Inflammatory macrophage treated with lipopolysaccharide for 1 hour (primary cell): ENCODE measurements at places on chromosomes 2 and 18.
A peak's percentile ranks its signal among the peaks of the same experiment; 100 is the strongest.

GRCh38 chr2:83191316-83191715 lies 1267.8 kb downstream of the SUCLG1 start:
- no peak for DNase-seq

GRCh38 chr2:2902547-2903281 lies 474.9 kb downstream of the EIPR1 start:
- no peak for DNase-seq

GRCh38 chr2:24538720-24539119 lies 47.7 kb downstream of the NCOA1 start:
- peak; percentile 14 for DNase-seq

GRCh38 chr2:108589781-108590180 lies 55.5 kb downstream of the LIMS1 start:
- peak; percentile 80 for DNase-seq

- no peak for DNase-seq
These were observed 331.6 kb downstream of the SETBP1 start for GRCh38 chr18:45012286-45012685.

GRCh38 chr2:6072768-6073167 lies 380.6 kb downstream of the SOX11 start:
- DNase-seq, result no peak

DNA sequence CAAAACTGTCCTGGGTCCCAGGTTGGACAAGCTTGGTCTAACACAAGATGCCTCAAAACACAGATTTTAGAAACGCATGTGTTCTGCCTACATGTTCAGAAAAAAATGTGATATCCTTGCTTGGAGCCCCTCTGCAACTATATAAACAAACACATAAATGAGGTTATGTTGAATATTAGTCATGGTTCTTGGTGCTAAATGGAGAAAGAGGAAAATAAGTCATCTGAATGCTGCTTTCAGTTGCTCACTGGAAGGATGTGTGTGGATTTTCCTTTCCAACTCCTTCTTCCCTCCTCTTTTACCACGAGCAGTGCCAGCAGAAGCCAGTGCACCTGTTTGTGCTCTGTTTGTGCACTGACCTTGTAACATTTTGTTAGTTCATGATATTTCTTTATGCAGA lies 85.3 kb downstream of the PIEZO2 start:
- DNase-seq, result no peak

GRCh38 chr2:238152771-238153688 lies 5.7 kb upstream of the ERFE start:
- DNase-seq, result no peak

GRCh38 chr2:118672571-118673158 lies 174.8 kb downstream of the EN1 start:
- no peak for DNase-seq

DNA sequence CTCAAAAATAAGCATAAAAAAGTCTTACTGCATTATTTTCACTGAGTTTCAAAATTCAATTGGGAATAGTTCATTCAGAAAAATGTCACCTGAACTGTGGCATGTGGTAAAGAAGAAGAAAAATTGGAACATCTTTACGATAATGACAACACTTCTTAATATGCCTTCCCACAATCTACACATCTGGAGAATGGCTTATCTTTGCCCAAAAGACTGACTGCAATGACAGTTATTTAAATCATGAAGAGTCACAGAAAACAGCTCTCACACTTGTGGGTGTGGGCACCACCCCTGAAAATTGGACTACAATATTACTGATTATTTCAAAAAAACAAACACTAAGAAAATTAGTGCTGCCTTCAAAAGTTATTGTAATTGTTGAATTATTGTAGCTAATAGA lies 152.3 kb downstream of the USP34 start:
- DNase-seq, result no peak

DNA sequence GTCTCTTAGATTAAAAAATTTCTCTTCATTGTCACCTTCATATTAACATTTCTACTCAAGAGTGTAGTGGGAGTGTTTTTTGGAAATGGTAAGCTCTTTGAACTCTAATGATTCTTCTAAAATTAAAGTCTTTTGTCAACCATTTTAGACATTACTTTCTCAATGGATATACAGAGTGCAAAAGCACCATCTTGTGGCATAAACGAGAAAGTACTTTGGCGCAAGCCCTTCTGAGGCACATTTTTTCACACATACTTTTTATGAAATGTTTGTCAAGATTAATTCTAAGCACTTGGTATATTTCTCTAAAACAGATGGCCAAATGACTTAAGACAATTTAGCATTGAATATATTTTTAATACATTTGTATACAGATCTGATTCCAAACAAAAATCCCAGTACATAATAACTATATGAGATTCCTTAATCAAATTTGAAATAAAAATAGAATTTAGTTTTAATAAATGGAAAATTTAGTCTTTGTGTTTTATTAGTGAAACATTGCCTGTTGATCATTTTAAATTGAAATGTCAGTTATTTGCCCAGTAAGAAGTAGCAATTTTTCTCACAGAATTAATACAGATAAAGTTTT lies 63.3 kb upstream of the GALNT5 start:
- peak; percentile 35 for DNase-seq

DNA sequence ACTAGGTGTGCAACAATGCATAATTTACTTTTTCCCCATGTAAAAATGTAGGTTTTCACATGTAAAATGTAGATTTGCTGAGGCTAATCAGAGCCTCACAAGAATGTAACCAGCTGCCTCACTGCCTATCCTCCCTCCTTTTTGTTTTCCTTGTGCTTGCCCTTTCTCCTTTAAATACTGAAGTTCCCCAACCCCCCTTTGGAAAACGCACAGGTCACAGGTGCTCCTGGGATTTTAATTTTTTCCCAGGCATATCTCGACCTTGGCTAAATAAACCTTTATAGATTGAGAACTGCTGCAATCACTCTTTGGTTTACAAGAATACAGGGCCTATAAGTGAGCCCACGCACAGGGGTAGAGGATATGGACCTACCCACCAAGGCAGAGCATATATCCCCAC lies 77.2 kb upstream of the TTN start:
- DNase-seq, result no peak

- DNase-seq, result no peak
These were observed 147.6 kb downstream of the CLIP4 start for GRCh38 chr2:29262681-29263260.

DNA sequence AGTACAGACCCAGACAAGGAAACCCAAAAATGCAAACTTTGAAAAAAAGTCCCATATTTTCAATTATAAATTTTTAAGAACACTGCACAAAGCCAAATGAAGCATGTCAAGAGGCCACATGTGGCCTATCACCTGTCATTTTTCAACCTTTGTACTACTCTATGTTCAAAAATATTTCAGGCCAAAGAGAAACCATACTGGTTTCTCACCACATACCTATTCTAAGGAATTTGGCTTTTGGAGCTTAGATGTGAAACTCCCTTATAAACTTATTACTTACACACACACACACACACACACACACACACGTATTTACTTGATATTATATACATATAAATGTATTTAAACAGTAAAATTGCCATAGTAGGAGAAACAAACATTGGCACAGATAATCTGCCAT lies 338.7 kb downstream of the TXNL1 start:
- no peak for DNase-seq

- DNase-seq, result no peak
These were observed 16.8 kb upstream of the MTERF4 start for GRCh38 chr2:241118737-241119505.
